ENCODE measurements at places on chromosomes 2 and 18.

- DNase-seq = no peak
Observed at GRCh38 chr2:222399038-222399783, 25.1 kb upstream of the SGPP2 start.

DNA sequence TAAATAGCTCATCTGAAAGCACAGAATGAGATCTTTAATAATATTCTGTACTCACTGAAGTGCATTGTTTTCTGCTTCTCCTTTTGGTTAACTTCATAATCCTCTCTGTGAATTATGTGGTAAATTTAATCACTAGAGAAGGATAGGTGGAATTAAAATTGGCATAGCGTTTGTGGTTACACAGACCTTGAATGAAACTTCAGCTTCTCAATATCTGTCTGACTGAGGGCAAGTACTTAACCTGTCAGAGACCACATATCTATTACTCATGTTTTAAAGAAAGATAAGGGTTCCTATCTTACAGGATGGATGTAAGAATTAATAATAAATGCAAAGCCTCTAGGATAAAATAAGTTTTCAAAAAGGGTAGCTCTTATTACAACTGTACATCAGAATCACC lies 861.8 kb downstream of the TRIB2 start:
- no peak for DNase-seq

DNA sequence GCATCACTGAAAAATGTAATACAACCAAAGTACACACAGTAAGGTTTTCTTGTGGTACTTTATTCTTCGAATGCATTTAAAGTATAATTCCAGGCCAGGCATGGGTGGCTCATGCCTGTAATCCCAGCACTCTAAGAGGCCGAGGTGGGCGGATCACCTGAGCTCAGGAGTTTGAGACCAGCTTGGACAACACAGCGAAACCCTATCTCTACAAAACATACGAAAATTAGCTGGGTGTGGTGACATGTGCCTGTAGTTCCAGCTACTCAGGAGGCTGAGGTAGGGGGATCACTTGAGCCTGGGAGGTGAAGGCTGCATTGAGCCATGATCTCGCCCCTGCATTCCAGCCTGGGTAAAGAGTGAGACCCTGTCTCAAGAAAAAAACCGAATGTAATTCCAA lies 3.9 kb upstream of the TTC39C start:
- DNase-seq = no peak

DNA sequence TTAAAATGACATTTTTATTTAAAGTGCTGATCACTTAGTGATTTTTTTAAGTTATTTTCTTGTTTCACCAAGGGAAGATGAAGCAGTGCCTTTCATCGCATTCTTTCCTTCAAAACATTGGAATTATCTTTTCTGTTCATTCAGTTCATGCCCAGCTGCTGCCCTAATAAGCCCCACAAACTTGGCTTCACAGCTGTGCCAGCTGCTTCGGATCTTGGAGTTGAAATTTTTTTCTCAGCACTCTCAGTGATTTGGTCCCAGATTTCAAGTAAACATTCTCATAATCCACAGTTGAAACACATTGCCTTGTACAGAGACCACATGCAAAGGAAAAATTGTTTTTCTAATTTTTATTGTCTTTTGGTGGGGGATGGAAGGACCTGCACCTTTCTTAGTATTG lies 353.3 kb upstream of the LRP1B start:
- no peak for DNase-seq

DNA sequence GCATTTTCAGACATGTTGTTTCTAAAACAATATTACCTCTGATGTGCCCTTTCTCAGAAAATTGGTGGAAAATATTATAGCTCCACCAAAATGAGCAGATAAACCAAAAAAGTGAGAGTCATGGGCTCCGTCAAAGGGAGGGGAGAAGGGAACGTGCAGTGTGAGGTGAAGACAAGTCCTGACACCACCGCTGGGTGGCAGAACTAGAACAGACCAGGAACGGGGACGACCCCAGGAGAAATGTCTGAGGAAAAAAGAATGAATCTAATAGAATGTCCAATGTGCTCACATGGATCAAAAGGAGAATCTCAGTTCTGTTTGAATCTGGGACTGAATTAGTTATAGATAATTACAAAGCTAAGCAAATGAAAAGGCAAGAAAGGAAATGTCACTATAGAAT lies 22.6 kb upstream of the BCL2 start:
- no peak for DNase-seq

GRCh38 chr2:134246154-134246874 lies 7.6 kb upstream of the MGAT5 start:
- DNase-seq = no peak

GRCh38 chr2:207812058-207812725 lies 42.5 kb upstream of the FZD5 start:
- no peak for DNase-seq

DNA sequence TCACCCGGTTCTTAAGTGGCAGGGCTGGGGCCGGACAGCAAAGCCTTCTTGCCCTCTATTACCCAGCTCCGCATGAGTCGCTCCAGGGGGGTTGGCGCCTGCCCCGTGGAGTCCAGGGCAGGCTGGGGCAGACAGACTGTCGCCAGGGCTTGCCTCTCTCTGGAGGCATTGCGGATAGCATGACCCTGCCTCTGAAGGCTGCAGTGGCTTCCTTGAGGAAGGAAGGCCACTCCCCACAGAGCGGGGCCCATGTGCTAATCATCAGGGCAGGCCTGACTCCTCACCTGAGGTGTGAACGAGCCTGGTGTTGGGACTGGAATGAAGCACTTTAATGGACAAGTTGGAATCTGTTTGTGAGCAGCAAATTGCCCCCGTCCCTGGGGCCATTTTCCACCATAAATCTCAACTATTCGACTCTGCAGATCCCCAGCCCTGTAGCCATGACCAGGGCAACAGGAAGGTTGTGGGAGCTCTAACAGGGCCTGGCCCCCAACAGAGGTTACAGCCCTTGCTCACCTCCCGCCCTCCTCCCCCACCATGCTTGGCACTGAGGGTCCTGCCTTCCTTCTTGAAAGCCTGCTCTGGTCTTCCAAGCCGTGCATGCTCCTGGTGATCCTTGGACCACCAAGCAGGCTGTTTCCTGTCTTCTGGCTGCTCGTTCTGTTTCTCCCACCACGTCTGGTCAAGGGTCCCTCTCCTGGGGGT lies 144.9 kb upstream of the HAAO start:
- DNase-seq = peak; percentile 40

DNA sequence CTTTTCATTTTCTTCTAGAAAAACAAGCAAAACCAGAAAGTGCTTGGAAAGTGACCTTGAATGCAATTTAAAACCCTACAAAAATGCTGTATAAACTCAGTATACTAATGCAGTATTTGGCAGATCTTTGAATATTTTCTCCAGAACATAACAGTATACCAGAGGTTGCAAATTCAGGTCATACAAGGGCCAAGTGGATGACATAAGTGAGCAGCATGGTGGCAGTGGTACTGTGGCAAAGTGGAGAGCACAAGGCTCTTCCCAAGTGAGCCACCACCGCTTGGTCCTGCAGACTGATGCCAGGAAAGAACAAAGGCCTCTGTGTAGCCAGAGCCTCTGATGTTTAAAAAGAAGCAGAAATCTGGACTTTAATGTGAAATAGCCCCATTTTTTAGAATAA lies 33.1 kb downstream of the METTL4 start:
- DNase-seq = no peak

DNA sequence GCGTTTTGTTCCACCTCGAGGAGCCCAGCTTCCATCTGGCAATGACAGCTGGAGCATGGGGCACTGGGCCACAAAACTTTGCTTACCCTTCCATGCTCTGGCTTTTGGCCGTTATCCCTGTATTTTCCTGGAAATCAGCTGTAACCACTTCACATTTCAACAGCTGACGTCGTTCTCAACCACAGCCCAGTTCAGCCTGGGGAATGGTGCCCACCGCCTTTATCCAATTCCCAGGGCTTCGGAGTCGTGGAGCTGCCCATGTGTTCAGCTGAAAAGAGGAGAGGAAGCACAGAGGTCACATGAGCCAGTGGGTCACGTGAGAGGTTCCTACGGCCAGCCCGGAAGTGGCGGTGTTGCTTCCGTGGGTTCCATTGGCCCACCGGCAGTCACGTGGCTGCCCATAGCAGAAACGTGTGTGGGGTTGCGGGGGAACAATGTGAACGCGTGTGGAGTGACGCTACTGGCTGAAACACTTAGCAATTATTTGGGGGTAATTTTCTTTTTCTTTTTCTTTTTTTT lies 16.7 kb upstream of the EDAR start:
- no peak for DNase-seq

DNA sequence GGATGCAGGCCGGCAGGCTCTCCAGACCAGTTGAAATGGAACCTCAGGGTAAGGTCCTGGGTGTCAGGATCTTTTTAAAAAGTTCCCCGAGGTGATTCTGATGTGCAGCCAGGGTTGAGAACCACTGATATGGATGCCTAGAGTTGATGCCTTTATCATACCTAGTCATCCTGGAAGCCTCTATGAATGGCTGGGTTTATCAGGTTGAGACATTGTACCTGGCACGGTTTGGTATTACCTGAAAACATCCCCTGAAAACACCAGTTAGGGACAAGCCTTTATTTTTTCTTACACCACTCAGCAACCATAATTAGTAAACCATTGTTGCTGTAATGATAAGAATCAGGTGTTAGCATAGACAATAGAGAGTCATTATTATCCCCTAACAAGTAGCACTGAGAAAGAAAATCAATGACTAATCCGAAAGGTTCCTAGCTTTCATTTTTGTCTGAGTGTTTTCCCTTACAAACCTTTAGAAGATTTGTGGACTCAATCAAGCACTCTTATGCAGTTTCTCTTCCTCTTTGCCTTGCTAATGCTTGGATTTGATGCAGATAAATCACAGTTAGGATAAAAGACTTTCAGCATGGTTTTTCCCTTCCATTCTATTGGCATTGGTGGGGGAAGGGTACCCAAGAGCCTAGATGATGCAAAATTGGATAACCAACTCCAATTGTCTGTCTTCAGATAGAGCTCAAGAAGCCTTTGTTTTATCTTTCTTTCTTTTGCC lies 116.5 kb upstream of the LYPD6 start:
- DNase-seq = no peak

GRCh38 chr18:67456711-67457110 lies 59.8 kb downstream of the DSEL start:
- no peak for DNase-seq

GRCh38 chr18:74368901-74369705 lies 53.5 kb downstream of the C18orf63 start:
- no peak for DNase-seq

- no peak for DNase-seq
Observed at GRCh38 chr2:187590175-187590574, 35.9 kb upstream of the TFPI start.

DNA sequence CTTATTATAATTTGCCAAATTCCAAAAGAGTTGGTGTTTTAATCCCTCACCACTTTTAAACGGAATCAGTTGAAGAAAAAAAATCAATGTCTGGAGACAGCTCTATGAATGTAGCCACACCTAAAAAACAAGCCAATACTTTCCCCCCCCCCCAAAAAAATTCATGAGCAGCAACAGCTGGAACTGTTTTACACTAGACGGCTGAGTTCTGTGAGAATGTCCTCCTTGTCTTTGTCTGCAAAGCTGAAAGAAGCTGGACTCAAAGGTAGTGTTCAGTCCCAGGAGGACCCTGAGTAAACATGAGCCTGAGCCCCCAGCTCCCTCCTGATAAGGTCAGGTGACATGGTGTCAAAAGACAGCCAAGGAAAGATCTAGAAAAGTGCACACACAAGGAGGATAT lies 68.2 kb downstream of the ZNF521 start:
- DNase-seq = no peak

DNA sequence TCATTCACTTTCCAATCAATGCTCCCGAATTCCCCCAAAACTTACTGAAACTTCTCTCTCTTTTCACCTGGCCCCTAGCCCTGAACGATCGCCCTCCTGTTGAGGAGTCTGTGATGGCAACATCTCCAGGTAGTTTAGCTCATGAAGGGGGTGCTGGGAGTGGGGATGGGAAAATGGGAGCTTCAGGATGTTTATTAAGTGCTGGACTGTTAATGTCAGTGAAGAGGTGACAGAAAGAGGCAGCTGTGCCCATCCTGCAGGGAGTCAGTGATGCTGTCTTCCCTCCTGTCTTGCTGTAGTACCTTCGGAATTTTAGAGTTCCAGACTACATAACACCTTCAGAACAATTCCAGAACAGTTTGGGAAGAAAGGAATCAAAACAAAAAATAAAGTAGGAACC lies 308.8 kb downstream of the ALK start:
- no peak for DNase-seq

- DNase-seq = no peak
Observed at GRCh38 chr2:228407821-228408220, 226.3 kb upstream of the SPHKAP start.

DNA sequence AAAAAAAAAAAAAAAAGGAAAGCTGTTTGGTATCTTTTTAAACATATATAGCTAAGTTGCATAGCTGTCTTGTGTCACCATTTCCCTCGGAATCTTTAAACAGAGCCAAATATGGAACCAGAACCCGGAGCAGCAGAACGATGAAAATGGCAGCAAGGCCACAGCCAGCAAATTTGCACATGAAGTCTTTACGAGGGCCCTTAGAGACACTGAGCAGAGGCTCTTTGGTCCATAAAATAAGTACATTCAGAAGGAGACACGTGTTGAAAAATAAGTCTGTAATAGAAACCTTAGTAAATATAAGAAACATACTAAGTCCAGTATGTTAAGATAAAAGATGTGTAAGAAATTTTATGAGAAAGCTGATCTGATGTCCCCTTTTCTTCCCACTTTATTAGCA lies 16.2 kb downstream of the CCBE1 start:
- no peak for DNase-seq

DNA sequence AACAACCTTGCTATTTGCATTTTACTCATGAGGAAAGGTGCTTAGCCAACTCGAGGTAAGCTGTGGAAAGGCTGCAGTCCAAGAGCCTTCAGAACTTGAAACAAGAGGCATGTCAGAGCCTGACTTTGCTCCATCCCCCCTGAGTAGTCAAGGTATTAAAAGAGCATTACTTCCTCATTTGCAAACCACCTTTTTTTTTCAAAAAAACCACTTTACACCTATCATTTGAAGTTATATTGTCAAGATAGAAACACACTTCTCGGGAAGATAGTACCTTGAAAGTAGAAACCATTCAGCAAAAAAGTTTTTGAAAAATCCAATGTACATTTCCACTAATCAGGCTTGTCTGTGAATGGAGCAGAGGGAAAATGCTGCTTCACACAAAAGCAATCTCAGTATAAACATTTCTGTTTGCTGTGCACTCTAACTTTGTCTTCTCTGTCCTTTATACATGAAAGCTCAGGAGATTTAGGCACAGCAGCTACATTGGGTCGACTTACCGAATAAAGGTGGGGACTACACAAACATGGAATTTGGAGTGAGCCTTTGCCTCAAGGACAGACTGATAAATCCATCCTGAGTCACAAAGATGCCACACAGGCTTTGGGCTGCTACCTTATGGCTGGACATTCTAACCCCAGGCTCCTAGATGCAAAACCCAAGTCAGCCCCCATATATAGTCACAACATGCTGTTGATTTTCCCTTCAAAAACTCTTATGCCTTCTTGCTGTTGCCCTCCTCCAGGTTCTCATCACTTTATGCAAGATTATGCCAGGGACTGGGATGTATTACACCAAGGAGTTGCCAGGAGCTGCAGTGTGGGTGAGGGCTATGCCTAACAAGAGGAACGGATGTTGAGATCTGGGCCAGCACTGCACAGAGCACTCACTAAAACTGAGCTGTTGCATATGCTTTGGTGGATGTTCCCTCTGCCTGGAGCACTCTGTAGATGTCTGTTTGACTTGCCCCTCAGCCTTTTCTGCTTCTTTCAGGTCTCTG lies 41.4 kb upstream of the EML4 start:
- no peak for DNase-seq

- DNase-seq = no peak
Observed at GRCh38 chr2:166768393-166769123, 119.7 kb upstream of the XIRP2 start.

All from epithelial cell of prostate (primary cell).